BE2C (cell line): ENCODE measurements at places on chromosomes 5 and 9.

GRCh38 chr5:154714266-154714986 lies 40.8 kb upstream of the LARP1 start:
- DNase-seq, result no peak

DNA sequence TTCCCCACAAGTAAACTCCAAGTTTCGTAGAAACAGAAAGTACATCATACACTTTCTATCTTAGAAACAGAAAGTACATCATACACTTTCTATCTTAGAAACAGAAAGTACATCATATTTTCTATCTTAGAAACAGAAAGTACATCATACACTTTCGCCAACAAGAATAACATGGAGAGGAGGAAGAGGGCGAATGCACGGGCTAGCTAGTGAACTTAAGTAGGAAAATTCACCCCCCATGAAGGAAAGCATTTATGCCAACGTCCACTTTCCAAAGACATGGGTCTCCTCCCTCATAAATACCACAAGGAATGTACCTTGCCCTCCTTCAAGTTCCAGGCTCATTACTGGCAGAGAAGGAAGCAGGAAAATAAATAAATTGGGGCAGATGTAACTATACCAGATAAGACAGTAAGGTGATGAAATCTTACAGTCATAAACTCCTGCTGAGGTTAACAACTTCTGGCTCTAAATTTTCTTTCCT lies 64.7 kb downstream of the FRMD3 start:
- DNase-seq, result no peak

- no peak for DNase-seq
These were observed 433.0 kb downstream of the PDE4D start for GRCh38 chr5:59460368-59461153.

GRCh38 chr5:42641336-42642005 lies 115.1 kb upstream of the CCDC152 start:
- no peak for DNase-seq

DNA sequence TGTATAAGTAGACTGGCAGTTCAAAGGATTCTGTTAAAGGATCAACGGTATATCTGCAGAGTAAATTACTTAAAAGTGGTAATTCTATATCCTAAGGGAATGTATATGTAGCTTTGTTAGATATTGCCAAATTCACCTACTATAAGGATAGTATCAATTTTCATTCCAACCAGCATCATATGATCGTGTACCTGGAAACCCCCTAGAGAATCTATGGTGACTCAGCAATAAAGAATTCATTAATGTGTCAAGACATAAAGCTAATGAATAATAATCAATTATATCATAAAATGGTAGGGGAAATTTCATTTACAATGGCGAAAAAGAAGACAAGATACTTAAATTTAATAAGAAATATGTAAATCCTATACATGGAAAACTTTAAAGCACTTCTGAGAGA lies 234.1 kb upstream of the ACTBL2 start:
- no peak for DNase-seq
